T-helper 2 cell treated with Interferon-gamma antibody and Interleukin-4, amounts not matched to agents 100 ng/mL and 5 ng/mL, for 36 hours (primary cell): ENCODE measurements at places on chromosomes 7 and 10. TPM values are rescaled to one million over a fixed set of nuclear protein-coding genes. Genes with fewer than 3 reads are reported as not detected.

TBX20 gene
- 0.25 and 0.39 TPM in 2 replicates for total RNA-seq

FAM131B gene
- total RNA-seq = 0.32 and 0.48 TPM in 2 replicates

LIPM gene
- total RNA-seq = not detected in 2 replicates

UMAD1 gene
- total RNA-seq = 12.1 and 14.0 TPM in 2 replicates

VSTM2A gene
- not detected in 2 replicates for total RNA-seq

JAKMIP3 gene
- 1.0 and 1.3 TPM in 2 replicates for total RNA-seq

POLR1F gene
- 25.7 and 26.9 TPM in 2 replicates for total RNA-seq

USP6NL gene
- total RNA-seq = 0.57 and 0.70 TPM in 2 replicates

CNPY1 gene
- not detected in 2 replicates for total RNA-seq

SEMA3A gene
- total RNA-seq = 0.59 and 0.66 TPM in 2 replicates

SEMA3D gene
- not detected in 2 replicates for total RNA-seq

SNX10 gene
- total RNA-seq = 52.9 and 56.2 TPM in 2 replicates

TLX1 gene
- not detected in 2 replicates for total RNA-seq

SEC31B gene
- 268 and 278 TPM in 2 replicates for total RNA-seq

KCNIP2 gene
- total RNA-seq = 4.2 and 4.6 TPM in 2 replicates

TMEM130 gene
- not detected in 2 replicates for total RNA-seq

TMEM176B gene
- not detected in 2 replicates for total RNA-seq

CALHM3 gene
- 0.14 TPM in 1 of 2 replicates, not detected in the other for total RNA-seq

FAM25C gene
- not detected in 2 replicates for total RNA-seq
